ENCODE measurements at places on chromosomes 12 and 14.

DNA sequence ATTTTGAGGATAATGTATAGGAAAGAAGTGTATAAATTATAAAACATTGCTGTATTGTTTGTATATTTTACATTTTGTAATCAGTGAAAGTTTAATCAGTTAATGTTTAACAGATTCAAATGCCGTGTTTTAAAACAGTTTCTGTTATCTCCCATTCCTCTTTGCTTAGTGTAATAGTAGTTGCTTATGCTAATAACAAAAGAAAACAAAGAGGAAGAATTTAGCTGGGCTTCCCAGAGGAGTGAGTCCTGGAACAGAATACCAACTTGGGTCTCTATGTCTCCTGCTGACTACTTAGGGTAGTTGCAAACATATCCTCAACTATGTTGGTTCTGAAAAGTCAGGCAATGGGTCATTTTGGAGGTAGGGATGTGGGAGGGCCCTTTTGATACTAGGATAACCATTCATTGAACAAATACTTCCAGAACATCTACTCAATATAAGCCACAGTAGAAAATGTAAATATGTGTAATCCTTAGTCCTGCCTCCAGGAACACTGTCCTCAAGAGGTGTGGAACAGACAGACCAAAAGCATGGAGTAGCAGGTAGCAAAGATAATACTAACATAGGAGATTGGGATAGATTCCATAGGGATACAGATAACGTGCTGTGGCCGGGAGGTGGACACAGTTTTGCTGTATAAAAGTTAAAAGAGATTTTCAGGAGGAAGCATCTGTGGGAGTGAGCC, 36.1 kb upstream of the EVL start:
- DNase-seq = no peak

GRCh38 chr12:8034802-8035201, 2.3 kb downstream of the FOXJ2 start:
- DNase-seq = no peak

DNA sequence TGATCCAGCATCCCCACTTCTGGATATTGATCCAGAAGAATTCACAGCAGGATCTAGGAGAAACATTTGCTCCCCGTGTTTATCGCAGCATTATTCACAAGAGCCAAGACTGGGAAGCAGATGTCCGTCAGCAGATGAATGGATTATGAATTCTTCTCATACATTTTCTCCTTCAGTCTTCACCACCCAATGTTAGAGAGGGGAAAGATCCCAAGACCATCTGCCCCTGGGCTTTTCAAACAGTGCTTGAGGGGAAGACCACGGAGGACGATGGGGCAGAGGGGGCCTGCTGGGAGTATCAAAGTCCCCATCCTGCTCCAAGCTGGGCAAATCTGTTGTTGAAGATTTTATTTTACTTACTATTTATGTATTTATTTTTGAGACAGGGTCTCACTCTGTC, 41.1 kb downstream of the SERPINA3 start:
- no peak for DNase-seq

DNA sequence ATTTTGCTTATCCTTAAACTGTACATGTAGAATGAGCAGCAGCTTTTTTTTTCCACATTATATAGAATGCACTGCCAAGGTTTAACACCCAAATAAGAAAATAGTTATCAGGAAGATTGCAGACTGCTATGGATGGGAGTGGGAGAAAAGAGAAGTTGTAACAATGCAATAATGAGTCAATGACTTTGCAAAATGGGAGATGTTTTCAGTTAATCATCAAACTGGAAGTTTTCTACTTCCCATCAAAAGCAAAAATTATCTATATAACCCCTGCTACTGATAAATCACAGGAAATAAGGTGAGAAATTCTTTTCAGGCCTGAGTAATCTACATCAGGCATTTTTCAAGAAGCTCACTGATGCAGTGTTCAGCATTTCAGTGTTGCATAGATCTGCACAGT, 309.1 kb downstream of the GXYLT1 start:
- DNase-seq = no peak

GRCh38 chr14:83007641-83008225, 1474.1 kb upstream of the SEL1L start:
- no peak for DNase-seq

DNA sequence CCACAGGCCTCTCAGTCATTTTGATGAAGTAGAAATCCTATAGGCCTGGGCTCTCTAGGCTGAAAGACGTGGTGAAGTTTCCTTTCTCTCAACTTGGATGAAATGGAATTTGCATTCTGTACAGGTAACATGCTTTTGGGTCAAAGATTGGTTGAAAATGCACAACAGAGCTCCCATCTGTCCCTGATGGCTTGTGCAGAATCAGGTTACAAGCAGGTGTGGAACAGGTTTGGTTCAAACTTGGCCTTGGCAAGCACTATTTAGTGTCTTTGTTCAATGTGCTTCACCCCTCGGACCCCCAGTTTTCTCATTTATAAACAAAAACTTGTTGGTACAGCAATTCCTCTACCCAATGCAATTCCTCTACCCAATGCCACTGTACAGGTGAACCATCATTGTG, 1493.0 kb downstream of the AACS start:
- no peak for DNase-seq
